ENCODE measurements at places on chromosomes 7 and 10. TPM values are rescaled to one million over a fixed set of nuclear protein-coding genes. Genes with fewer than 3 reads are reported as not detected.

DNA sequence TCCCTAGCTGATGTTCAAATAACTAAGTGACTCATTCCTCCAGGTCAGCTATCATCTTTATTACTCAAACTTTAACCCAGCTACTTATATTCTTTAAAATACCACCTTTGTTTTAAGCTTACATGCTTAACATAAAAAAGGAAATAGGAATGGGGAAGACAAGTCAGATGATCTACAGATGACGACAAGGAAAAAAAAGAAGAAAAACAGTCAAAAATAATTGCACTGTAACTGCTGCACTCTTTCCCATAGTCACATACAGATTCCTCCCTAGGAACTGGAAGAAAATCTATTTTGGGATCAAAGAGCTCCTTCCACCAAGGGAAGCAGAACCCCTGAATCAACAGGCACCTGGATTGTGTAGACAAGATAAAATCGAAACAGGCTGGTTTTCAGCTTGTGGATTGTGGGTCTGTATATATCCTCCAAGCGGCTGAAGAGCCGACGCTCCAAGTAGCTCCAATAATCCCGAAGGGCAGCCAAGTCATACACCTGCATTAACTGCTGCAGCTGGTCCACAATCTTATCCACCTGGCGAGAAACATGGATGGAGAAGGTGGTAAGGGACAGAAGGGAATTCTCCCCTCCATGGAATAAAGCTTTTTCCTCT lies 2.0 kb downstream of the WDR91 start:
- DNase-seq, result no peak

DNA sequence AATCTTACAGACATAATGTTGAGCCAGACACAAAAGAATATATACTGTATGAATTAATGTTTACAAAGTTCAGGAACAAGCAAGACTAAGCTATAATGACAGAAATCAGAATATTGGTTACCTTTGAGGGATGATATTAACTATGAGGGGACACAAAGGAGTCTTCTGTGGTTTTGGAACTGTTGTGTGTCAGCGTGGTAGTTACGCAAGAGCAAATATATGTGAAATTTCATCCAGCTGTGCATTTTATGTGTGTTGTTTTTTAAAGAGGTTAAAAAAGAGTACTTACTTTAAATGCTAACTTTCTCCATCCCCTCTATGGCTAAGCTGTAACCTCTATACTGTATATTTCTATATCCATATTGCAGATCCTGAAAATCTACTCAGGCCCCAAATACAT lies 14.9 kb downstream of the SLC25A28 start:
- DNase-seq, result no peak

DNA sequence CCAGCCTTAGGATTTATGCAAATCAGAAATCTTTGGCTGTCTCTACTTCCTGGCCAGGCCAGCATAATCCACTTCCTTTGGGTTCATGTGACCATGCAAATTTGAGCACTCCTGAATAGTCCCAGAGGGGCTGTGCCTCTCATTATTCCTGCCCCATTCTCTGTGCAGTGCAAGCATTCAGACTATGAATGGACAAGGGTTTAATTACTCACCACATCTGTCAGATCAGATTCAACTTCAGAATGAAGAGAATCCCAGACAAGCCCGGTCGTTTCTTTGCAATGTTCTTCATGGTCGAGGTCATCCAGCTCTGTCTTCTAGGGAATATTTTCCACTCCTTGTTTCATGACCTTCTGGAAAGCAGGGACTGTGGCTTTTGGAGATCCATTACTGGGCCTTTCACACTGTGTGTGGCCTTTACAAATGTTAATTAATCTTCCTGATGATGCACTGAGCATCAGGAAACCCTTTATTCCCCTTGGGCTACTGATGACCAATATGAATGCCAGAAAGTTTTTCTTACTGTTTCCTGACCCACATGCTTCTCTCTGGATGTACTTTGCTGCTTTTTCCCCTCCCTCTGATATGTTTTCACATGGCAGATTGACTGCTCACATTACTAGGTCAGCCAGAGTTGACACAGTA lies 217.6 kb upstream of the TCF7L2 start:
- DNase-seq, result no peak

GRCh38 chr7:2802504-2803341 lies 41.4 kb downstream of the GNA12 start:
- DNase-seq, result no peak

DNA sequence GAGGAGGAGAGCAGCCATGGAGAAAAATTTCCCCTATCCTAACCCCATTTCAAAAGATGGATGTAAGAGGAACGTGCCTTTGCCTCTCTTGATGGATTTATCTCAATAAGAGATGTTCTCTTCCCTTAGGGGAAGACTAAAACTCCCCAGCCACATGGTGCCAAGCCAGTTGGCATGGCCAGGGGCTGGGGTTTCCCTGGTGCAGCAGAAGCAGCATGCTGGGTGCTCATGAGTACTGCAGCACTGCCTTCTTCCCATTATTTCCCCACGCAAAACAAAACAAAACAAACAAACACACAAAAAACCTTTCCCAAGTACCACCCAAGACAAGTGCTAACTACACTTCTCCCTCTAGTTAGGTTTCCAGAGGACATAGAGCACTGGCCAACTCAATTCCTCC lies 97.2 kb downstream of the DOCK4 start:
- no peak for DNase-seq

DNA sequence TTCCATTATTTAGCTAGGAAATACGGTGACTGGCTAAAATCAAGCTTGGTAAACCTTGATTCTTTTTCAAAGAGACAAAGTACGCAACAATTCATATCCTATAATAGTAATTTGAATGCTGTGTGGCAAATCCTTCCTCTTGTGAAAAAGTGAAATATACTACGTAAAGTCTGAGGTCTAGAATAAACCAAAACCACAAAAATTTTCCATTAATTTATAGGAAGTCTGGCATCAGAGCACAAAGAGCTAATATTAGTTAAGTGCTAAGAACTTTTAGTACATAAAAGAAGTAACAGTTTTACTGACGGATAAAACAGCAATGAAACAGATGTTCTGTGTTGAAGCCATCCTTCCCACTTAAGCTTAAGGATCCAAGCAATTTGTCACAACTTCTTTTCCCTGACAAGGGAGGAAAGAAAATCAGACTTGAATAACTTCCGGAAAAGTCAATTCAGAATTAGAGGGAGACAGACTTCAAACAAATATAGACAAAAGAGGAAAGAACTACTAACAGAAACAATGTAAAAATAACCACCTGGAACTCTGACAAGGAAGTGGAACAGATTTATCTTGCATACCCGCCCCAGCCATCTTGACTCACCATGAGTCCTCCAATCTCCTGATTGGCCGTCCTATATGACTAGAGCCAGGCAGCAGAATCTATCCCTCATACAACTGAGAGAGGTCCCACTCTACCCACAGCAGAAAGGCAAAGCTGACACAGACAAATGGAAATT lies 34.6 kb downstream of the RHEB start:
- DNase-seq, result no peak

The EBLN1 gene
- not detected for total RNA-seq

The MICU1 gene
- total RNA-seq, result 63.6 TPM

Measured in frontal cortex (tissue), 4 donors.